ENCODE measurements at places on chromosomes 13 and 19. TPM values are rescaled to one million over a fixed set of nuclear protein-coding genes. Genes with fewer than 3 reads are reported as not detected.

Gene HPN
- total RNA-seq = not detected

GRCh38 chr19:2338055-2338615 is 9.7 kb downstream of the SPPL2B start:
- H3K4me3 ChIP-seq = no peak overlapping the region
- peaks cover 4% of the 10 kb centered on the region for H3K4me1 ChIP-seq

GRCh38 chr13:29752175-29752574 is 98.2 kb downstream of the UBL3 start:
- H3K4me3 ChIP-seq = no peak overlapping the region
- H3K4me1 ChIP-seq = peaks cover 4% of the 10 kb centered on the region
- H3K27me3 ChIP-seq = no peaks in the 10 kb centered on the region
- no peaks in the 10 kb centered on the region for H3K36me3 ChIP-seq
- H3K27ac ChIP-seq = no peak overlapping the region

GRCh38 chr13:29534083-29534482 is 61.4 kb downstream of the SLC7A1 start:
- no peak for DNase-seq
- no peak overlapping the region for H3K4me3 ChIP-seq
- no peak overlapping the region for H3K27ac ChIP-seq
- H3K4me1 ChIP-seq = peaks cover 12% of the 10 kb centered on the region
- no peaks in the 10 kb centered on the region for H3K36me3 ChIP-seq

- no peak for DNase-seq
- no peaks in the 10 kb centered on the region for H3K4me1 ChIP-seq
- no peaks in the 10 kb centered on the region for H3K27me3 ChIP-seq
- H3K36me3 ChIP-seq = no peaks in the 10 kb centered on the region
- no peak overlapping the region for H3K4me3 ChIP-seq
These were observed 5.3 kb upstream of the PSG7 start for GRCh38 chr19:42942187-42942789.

GRCh38 chr19:1270213-1270853 is 1.2 kb downstream of the CIRBP start:
- peak overlapping the region; percentile 99 for H3K27ac ChIP-seq
- peak overlapping the region; percentile 94 for H3K4me3 ChIP-seq
- no peaks in the 10 kb centered on the region for H3K27me3 ChIP-seq
- H3K4me1 ChIP-seq = peaks cover 88% of the 10 kb centered on the region
- H3K36me3 ChIP-seq = peaks cover 48% of the 10 kb centered on the region
- DNase-seq = no peak

Gene DPF1
- total RNA-seq = not detected

GRCh38 chr13:30827578-30827925 is 78.5 kb upstream of the MEDAG start:
- H3K27me3 ChIP-seq = no peaks in the 10 kb centered on the region
- H3K4me1 ChIP-seq = peaks cover under 1% of the 10 kb centered on the region
- H3K4me3 ChIP-seq = no peak overlapping the region
- no peaks in the 10 kb centered on the region for H3K36me3 ChIP-seq

DNA sequence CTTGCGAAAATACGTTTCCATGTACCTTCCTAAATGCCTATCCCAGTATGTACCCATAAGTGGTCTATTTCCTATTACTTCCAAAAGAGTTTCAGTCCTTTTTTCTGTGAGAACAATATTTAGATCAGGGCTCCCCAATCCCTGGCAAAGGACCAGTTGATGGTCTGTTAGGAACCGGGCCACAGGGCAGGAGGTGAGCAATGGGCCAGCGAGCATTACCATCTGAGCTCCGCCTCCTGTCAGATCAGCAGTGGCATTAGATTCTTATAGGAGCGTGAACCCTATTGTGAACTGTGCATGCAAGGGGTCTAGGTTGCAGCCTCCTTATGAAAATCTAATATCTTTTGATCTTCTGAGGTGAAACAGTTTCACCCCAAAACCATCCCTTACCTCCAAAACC is 859.1 kb downstream of the SLITRK6 start:
- no peaks in the 10 kb centered on the region for H3K36me3 ChIP-seq
- DNase-seq = no peak
- H3K27ac ChIP-seq = no peak overlapping the region
- H3K27me3 ChIP-seq = no peaks in the 10 kb centered on the region
- peaks cover under 1% of the 10 kb centered on the region for H3K4me1 ChIP-seq

Gene KIRREL2
- not detected for total RNA-seq

DNA sequence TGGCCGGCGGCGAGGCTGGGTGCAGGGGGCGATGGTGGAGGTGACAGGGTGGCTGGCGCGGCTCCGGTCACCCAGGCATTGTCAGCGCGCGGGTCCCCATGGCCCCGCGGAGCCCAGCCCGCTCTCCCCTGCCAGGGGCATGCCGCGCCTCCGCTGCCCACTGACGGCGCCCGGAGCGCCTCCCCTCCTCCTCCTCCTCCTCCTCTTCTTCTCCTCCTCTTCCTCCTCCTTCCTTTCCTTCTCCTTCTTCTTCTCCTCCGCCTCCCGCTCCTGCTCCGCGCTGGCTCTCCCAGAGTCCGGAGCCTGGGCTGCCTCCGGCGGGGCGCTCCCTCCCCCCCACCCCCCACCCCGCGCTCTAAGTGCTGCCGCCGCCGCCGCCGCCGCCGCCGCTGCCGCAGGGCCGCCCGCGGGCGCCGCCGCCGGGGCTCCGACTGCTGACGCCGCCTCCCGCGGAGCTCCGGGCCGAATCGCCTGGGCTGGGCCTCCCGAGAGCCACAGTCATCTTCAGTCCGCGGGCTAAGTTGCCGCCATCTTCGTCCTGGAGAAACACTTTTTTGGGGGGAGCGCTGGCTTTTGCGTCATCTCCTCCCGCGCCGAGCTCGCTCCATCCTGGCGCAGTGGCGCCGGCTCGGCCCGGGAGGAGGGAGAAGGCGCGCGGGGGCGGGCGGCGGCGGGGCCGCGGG is 348.3 kb downstream of the LIG4 start:
- H3K4me1 ChIP-seq = peaks cover 22% of the 10 kb centered on the region
- H3K36me3 ChIP-seq = no peaks in the 10 kb centered on the region
- no peak overlapping the region for H3K27ac ChIP-seq
- peak overlapping the region; percentile 40 for H3K4me3 ChIP-seq
- H3K27me3 ChIP-seq = no peaks in the 10 kb centered on the region
- no peak for DNase-seq

DNA sequence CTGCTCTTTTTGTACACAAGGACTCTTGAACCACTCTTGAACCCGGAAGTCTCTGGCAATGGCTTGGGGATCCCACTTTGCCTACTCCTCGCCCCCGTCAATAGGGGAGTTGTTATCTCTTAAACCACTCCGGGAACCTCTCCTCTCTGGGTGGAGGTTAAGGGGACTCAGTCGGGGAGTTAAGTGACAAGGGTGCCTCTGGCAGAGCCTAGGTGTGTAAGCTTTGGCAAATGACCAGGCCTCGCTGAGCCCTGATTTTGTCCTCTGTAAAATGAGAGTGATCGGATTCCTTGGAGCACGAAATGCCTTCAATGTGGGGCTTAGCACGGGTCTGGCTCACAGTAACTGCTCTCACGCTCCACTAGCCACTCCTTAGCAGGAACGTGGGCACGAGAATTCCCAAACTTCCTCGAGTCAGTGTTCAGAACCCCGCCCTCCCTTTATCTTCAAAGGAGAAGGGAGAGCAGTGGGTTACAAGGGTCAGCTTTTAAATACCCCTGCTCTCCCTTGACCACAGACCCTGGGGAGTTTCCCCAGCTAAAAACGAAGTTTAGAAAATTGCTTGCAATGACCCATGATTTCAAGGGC is 193.3 kb downstream of the KATNAL1 start:
- H3K36me3 ChIP-seq = no peaks in the 10 kb centered on the region
- H3K27ac ChIP-seq = peak overlapping the region; percentile 89
- H3K27me3 ChIP-seq = peaks cover under 1% of the 10 kb centered on the region
- DNase-seq = no peak
- peaks cover 45% of the 10 kb centered on the region for H3K4me1 ChIP-seq

DNA sequence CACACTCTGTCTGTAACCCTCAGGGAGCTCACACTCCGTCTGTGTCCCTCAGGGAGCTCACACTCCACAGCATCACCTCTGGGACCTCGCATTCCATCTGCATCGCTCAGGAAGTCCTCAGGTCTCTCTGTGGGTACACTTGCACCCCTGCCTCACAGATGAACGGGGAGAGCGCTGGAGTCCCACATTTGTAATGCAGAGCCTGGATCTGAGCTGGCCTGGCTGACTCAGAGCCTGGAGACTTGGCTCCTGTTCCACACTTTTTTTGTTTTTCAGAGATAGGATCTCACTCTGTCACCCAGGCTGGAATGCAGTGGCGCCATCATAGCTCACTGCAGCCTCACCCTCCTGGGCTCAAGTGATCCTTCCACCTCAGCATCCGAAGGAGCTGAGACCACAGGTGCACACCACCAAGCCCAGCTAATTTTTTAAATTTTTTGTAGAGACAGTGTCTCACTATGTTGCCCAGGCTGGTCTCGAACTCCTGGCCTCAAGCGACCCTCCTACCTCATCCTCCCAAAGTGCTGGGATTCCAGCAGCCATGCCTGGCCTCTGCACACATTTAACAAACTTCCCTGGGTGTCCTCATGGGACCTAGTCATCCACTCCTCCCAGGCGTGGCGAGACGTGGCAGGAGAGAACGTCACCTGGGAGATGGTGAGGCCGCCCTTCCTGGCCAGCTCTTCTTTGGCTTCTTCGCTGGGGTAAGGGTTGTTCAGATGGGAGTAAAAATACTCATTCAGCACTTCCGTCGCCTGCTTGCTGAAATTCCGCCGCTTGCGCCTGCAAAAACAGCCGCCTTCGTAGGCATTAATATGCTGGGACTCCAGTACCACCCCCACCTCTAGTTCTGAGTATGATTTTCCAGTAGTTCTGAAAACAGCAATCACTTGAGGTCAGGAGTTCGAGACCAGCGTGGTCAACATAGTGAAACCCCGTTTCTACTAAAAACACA is 31.0 kb downstream of the CILP2 start:
- no peaks in the 10 kb centered on the region for H3K4me1 ChIP-seq
- no peak for DNase-seq
- no peaks in the 10 kb centered on the region for H3K27me3 ChIP-seq
- no peak overlapping the region for H3K4me3 ChIP-seq

GRCh38 chr19:2425622-2426581 is 1.5 kb downstream of the TIMM13 start:
- H3K4me3 ChIP-seq = peak overlapping the region; percentile 98
- H3K4me1 ChIP-seq = peaks cover 36% of the 10 kb centered on the region
- DNase-seq = no peak
- no peaks in the 10 kb centered on the region for H3K27me3 ChIP-seq
- H3K27ac ChIP-seq = no peak overlapping the region

DNA sequence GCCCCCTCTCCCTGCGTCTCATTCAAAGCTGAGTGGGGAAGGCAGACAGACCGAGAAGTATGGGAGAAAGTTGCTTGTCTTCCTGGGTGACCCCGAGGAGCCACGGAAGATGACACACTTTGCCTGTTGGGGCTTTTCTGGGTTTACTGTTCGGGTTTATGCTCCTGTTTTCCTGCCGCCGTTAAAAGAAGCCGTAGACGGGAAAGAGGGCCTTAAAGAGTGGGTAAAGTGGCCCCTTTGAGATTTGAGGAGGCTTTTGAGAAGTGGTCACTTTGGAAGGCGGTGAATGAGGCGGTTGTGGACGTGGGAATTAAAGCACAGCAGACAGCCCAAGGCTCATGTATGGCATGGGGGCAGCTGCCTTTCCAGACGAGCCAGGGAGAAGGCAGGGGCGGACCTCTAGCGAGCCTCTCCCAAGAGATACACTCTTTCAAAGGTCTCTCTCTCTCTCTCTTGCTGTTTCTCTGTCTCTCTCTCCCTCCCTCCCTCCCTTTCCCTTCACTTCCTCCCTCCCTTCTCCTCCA is 493 bp upstream of the LHFPL6 start:
- H3K4me1 ChIP-seq = peaks cover 33% of the 10 kb centered on the region
- no peaks in the 10 kb centered on the region for H3K27me3 ChIP-seq
- H3K27ac ChIP-seq = peak overlapping the region; percentile 93
- H3K4me3 ChIP-seq = peak overlapping the region; percentile 86
- DNase-seq = no peak

GRCh38 chr13:20001366-20002190 is 43.1 kb downstream of the ZMYM2 start:
- no peak for DNase-seq
- H3K4me1 ChIP-seq = no peaks in the 10 kb centered on the region
- no peak overlapping the region for H3K27ac ChIP-seq
- no peak overlapping the region for H3K4me3 ChIP-seq
- H3K27me3 ChIP-seq = no peaks in the 10 kb centered on the region
- peaks cover 36% of the 10 kb centered on the region for H3K36me3 ChIP-seq

Gene COX7A1
- 33.1 TPM for total RNA-seq

Gene PRODH2
- not detected for total RNA-seq

- DNase-seq = no peak
- no peak overlapping the region for H3K4me3 ChIP-seq
These were observed 2.3 kb downstream of the TBXA2R start for GRCh38 chr19:3604227-3604986.

GRCh38 chr13:113776231-113777125 is 17.5 kb downstream of the TMEM255B start:
- H3K4me3 ChIP-seq = no peak overlapping the region
- no peaks in the 10 kb centered on the region for H3K36me3 ChIP-seq
- no peak overlapping the region for H3K27ac ChIP-seq
- H3K27me3 ChIP-seq = no peaks in the 10 kb centered on the region
- no peaks in the 10 kb centered on the region for H3K4me1 ChIP-seq

Gene CYP2S1
- total RNA-seq = 7.1 TPM

DNA sequence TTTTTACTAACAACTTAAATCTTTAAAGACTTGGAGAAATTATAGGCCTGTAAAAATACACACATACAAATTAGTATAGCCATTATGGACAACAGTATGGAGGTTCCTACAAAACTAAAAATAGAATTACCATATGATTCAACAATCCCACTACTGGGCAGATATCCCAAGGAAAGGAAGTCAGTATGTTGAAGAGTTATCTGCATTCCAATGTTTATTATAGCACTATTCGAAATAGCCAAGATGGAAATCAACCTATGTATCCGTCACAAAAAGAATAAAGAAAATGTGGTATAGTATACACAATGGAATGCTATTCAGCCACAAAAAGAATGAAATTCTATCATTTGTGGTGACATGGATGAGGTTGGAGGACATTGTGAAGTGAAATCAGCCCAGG is 37.2 kb downstream of the SLITRK1 start:
- no peaks in the 10 kb centered on the region for H3K4me1 ChIP-seq
- H3K27me3 ChIP-seq = no peaks in the 10 kb centered on the region
- no peak overlapping the region for H3K4me3 ChIP-seq
- DNase-seq = no peak
- H3K36me3 ChIP-seq = no peaks in the 10 kb centered on the region

- no peaks in the 10 kb centered on the region for H3K36me3 ChIP-seq
- H3K27me3 ChIP-seq = no peaks in the 10 kb centered on the region
- no peak overlapping the region for H3K27ac ChIP-seq
- H3K4me3 ChIP-seq = no peak overlapping the region
- no peak for DNase-seq
- H3K4me1 ChIP-seq = no peaks in the 10 kb centered on the region
These were observed 1885.1 kb downstream of the OLFM4 start for GRCh38 chr13:54913668-54914067.

DNA sequence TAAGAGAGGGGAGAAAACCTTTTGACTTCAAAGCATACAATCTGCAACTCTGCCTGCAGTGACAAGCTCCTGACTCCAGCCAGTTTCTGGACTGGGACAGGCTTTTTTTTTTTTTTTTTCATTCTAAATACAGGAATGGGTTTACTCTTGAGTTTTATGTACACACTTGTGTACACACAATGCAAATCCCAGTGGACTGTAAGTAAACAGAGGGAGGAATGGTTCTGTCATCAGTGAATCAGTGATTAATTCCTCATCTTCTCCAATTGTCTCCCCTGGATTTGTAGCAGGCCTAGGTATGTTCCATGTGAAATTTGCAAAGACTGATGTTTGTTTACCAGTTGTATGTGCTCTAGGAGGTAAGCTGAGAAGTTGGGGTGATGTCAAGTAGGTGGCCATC is 184.8 kb downstream of the SHISA2 start:
- DNase-seq = no peak
- no peaks in the 10 kb centered on the region for H3K36me3 ChIP-seq
- no peak overlapping the region for H3K27ac ChIP-seq
- H3K4me3 ChIP-seq = no peak overlapping the region

GRCh38 chr13:57925751-57926150 is 294.2 kb downstream of the PCDH17 start:
- no peaks in the 10 kb centered on the region for H3K4me1 ChIP-seq
- H3K27me3 ChIP-seq = no peaks in the 10 kb centered on the region
- no peak for DNase-seq
- H3K27ac ChIP-seq = no peak overlapping the region

Data from vagina (tissue), 2 donors.